ENCODE measurements at places on chromosomes 2 and 18.

DNA sequence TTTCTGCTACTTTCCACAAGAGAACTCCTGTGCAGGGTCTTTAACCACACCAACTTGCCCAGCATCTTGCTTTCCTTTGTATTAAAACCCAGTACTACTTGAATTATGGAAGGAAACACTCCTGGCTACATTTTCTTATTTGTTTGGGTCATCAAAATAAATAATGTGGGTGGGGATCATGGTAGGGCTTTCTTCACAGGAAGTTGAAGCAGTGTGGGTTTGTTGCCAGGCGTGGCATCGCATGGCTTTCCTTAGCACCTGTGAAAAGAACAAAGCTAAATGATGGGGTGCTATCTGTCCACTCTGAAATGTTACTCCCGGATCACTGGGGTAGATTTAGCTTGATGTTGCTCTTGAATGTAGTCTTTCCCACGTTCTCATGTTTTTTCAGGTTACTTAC is 18.7 kb downstream of the ARHGAP25 start:
- no peak for DNase-seq

- DNase-seq: no peak
Measured at GRCh38 chr2:69104261-69104660, 91.3 kb downstream of the ANTXR1 start.

GRCh38 chr18:14174706-14175085 is 42.5 kb upstream of the ZNF519 start:
- DNase-seq: no peak

DNA sequence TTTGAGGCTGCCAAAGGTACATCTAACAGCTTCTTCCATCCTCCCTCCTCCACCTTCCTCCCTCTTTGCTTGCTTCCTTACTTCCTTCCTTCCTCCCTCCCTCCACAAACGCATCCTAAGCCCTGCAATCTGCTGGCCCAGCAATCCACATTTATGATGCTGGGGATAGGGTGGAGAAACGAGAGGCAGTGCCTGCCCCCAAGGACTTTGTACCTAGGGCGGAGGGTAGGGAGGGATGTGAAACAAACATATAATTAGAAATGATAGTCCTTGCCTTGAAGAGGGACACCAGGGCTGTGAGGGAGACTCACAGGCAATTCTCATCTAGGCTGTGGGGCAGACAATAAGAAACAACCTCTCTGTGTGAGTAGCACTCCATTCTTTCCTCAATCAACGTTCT is 188.3 kb downstream of the ANKRD30B start:
- no peak for DNase-seq

- DNase-seq: no peak
Measured at GRCh38 chr2:95334916-95335641, 37.9 kb downstream of the KCNIP3 start.

DNA sequence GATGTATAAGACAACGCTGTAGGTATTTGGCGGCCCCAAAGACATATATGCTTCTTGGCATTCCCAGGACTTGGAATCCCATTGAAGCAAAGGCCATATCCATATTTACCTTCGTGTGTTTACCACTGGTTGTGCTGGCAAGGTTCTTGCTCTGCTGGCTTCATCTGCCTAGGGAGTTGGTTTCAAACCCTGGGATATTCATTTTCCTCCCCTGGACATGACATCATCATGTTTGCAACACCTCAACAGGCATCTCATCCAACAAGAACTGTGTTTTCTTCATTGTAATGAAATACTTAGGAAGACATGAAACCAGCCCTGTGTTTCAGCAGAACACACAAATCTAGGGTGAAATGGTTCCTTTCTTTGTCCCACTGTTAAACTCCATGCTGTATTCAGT is 77.9 kb upstream of the PHLPP1 start:
- no peak for DNase-seq

- no peak for DNase-seq
Measured at GRCh38 chr2:105344704-105345345, 7.5 kb downstream of the C2orf49 start.

- DNase-seq: no peak
Measured at GRCh38 chr2:167752734-167753133, 494.7 kb downstream of the STK39 start.

GRCh38 chr2:174738841-174739240 is 25.4 kb downstream of the CHRNA1 start:
- no peak for DNase-seq

DNA sequence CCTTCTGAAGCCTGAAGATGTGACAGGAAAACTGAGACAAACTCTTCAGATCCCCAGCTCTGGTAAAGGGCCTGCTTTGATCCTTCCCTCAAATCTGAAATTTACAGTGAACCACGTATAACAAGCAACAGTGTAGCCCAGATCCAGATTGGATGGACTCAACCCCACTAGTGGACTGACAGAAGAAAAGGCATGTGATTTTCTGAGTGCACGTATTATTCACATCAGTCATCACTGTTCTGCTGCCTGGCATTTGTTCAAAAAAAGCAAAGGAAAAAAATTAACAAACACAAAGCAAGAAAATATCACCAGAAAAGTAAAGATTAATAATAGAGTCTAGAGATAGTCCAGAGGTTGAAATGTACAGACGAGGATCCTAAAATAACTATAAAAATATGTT is 87.6 kb downstream of the CYRIA start:
- DNase-seq: no peak

- DNase-seq: no peak
Measured at GRCh38 chr2:128637481-128638155, 318.9 kb upstream of the HS6ST1 start.
